Activated CD4-positive, alpha-beta T cell treated with anti-CD3 and anti-CD28 coated beads, Interleukin-2, Interleukin-6, amounts not matched to agents 100 ng/mL and 50 ng/mL, durations not matched to agents 16 hours and 8 hours (primary cell): ENCODE measurements at places on chromosomes 3 and 15.

DNA sequence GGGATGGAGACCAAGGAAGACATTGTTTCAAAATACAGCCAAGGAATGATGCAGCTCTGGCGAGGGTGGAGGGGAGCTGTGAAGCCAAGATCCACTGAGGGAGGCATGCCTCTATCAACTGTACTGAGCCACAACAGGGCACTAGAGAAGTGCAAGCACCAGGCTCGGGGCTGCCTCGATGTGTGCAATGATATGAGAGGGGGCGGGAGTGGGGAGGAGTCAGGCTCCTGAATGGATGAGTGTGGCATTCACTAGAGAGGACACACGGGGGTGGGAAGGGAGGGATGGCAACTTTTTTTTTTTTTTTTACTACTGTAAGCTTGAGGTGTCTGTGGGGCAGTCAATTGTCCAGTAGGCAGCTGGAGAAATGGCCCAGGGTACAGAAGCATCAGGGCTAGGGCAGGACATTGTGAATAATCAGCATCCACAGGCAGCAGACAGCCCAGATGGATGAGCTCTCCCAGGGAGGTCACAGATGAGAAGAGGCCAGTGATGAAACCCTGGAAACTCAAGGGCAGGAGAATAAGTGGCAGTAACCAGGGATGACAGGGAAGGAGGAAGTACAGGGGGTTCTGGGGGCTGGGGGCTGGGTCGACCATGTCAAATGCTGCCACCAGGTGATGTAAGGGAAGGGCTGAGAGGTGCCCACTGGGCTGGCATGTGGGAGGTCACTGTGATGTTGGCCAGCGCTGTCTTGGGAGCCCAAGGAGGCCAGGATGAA lies 5.9 kb downstream of the STOML1 start:
- DNase-seq, result no peak

DNA sequence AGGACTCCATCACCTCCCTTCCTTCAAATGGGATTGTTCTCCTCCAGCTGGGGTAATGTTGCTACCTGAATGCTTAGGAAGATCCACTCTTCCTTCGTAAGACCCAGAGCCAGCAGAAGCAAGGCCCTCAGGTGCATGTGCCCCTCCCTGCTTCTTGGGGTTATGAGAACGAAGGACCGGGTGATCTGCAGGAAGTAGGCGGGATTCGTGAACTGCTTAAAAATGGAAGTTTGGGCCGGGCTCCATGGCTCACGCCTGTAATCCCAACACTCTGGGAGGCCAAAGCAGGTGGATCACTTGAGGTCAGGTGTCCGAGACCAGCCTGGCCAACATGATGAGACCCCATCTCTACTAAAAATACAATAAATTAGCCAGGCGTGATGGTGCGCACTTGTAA lies 8.0 kb downstream of the TLR9 start:
- DNase-seq, result no peak

GRCh38 chr15:40042791-40043320 lies 3.9 kb upstream of the SRP14 start:
- no peak for DNase-seq

DNA sequence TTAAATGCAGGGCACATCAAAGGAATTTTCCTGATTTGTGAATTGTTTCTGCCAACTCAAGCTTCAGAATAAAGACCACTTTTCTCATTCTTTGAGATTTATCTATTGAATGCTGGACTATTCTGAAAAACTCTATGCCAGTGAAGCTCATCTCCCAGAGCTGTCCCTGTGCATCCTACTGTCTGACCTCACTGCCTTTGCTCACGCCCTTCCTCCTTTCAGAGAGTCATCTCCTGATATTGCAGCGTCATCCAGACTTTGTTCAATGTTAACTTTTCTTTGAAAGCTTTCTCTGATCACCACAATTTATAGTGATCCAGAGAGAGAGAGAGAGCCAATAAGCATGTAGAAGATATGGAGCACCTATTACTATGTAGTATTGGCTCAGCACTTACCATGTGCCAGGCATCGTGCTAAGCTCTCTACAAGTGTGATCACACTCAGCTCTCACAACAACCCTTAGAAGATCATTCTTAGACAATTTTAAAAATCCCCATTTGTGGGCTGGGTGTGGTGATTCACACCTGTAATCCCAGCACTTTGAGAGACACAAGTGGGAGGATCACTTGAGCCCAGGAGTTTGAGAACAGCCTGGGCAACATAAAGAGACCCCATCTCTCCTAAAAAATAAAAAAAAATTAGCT lies 30.2 kb upstream of the TLE3 start:
- DNase-seq, result no peak

- no peak for DNase-seq
Measured at GRCh38 chr3:8164145-8164544, 337.5 kb upstream of the LMCD1 start.

DNA sequence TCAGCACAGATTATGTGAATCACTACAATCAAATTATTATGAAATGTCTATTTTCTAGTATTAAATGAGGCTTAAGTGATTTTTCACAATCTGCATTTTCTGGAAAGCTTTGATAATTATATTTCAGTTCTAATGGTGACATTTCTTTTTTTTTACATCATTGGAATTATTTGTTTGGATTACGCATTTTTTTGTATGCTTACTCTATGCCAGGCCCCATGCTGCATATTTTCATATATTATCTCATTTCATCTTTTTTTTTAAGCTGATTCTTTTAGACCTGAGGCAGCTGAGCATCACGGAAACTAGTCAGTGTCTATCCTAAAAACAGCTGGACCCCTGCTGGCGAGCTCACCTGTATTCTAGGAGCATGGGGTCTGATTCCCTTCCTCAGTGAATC lies 31.1 kb downstream of the SLCO3A1 start:
- no peak for DNase-seq

GRCh38 chr3:107993771-107994170 lies 97.1 kb downstream of the CD47 start:
- no peak for DNase-seq
